AG08395 (cell line): ENCODE measurements at places on chromosomes 2 and 18.

GRCh38 chr2:3108105-3108504, 269.5 kb downstream of the EIPR1 start:
- DNase-seq, result no peak

DNA sequence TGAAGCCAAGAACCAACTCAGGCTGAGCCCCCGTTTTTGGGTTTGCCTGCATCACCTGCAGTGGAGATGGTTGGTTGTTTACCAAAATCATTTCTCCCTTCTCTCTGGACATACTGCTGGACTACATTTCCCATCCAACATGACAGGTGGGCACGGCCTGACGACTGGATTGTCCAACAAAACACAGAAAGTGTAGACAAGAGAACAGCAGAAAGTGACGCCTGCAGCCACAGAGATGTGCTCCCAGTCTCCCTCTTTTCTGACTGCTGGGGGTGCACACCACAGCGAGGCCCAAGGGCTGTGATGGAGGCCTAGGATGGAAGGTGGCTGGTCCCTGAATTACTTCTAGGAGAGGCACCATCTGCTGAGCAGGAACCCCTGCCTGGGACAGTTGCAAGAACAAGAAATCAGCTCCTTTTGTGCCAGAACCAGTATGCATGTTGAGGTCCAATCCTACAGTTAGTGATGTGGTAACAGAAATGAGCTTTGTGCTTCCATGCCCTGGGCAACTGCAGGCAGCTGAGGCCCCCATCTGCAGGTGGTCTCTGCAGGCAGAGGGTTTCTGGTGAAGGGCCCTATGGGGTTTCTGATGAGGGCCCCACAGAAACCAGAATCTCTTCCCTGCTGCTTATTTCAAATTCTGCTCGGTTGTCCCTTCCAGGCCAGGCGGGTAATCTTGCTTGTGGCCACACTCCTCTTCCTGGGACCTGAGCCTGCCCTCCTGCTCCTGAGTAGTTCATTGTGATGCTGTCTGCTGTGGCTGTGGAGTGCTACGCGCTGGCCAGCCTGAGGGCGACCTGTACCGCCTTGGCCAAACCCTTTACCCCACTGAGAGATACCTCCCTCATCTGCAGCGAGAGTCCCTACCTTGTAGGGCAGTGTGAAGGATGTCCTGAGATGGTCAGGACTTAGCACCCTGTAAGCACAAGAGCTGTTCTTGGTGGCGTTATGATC, 168.3 kb downstream of the ASB1 start:
- no peak for DNase-seq

GRCh38 chr2:37412231-37412630, 67.8 kb downstream of the QPCT start:
- no peak for DNase-seq

GRCh38 chr18:50523165-50523564, 36.7 kb upstream of the MAPK4 start:
- no peak for DNase-seq

- no peak for DNase-seq
Measured at GRCh38 chr2:235898766-235899165, 269.4 kb downstream of the GBX2 start.

DNA sequence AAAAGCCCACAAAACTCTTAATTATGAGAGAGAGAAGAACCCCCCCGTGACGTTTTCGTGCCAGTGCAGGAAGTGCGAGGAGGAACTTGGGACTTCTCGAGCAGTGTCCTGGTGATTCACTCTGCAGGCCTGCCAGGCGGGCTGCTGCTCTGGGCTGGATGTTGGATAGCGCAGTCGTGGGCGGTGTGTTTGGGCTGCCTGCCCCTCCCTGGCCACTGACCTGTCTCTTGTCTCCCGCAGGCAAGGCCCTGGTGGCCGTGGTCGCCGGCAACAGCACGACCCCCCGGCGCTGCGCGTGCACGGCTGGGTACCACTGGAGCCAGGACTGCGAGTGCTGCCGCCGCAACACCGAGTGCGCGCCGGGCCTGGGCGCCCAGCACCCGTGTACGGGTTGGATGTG, 29.0 kb downstream of the TNFRSF11A start:
- no peak for DNase-seq

- no peak for DNase-seq
Measured at GRCh38 chr2:26617588-26618083, 23.5 kb downstream of the CIB4 start.

DNA sequence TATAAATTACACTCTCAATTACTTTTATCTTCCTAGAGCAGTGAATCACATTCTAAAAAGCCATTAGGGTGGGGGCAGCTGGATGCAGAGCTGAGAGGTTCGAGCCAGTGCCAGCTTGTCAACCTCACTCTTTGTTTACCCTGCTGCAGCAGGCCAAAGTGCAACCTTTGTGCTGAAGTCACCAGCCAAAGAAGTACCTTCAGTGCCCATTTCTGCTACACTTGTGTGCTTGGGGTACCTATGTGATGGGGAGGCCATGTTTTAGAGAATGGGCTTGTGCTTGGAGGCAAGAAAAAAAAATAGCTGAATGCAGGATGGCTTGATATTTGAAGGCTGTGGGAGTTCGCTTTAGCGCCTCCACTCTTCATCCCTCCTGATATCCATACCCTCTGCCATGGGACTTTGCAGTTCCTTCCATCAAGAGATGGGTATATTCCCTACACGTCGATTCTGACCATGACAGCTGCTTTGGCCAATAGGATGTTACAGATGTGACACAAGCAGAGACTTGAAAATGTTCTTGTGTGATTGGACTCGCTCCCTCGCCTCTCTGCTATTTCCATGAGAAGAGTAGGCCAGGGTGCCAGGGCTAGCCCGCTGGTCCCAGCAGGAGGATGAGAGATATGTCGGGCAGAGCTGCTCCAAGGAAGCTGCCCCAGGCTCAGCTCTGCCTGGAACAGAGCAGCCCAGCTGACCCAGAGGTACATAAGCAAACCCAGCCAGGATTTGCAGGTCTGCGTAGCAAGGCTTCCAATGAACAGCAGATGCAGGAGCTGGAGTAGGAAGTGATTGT, 12.7 kb upstream of the FZD5 start:
- no peak for DNase-seq

DNA sequence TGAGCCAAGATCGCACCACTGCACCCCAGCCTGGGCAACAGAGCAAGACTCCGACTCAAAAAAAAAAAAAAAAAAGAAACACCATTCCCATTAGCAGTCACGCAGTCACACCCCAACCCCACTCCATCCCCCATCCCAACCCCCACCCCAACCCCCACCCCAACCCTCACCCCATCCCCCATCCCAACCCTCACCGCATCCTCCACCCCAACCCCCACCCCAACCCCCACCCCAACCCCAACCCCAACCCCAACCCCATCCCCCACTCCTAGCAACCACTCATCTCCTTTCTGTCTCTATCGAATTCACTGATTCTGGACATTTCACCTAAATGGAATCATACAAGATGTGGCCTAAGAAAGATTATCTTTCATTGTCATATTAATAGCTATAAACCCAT, 25.9 kb upstream of the ATP9B start:
- DNase-seq, result no peak

DNA sequence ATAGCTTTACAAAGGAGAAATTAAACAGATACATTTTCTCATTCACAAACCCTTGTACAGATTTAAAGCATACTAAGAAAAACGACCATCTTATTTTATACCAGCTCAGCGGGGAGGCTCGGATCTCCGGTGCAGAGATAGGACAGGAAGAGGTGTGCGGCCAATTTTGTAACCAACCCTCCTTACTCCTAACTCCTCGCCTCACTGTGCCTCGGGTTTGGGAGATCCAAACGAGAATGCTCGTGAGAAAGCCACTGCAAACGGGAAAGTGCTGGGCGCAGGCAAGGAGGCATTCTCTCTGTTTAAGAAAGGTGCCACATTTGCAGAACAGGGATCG, 1.2 kb downstream of the KDSR start:
- DNase-seq, result peak; percentile 3

DNA sequence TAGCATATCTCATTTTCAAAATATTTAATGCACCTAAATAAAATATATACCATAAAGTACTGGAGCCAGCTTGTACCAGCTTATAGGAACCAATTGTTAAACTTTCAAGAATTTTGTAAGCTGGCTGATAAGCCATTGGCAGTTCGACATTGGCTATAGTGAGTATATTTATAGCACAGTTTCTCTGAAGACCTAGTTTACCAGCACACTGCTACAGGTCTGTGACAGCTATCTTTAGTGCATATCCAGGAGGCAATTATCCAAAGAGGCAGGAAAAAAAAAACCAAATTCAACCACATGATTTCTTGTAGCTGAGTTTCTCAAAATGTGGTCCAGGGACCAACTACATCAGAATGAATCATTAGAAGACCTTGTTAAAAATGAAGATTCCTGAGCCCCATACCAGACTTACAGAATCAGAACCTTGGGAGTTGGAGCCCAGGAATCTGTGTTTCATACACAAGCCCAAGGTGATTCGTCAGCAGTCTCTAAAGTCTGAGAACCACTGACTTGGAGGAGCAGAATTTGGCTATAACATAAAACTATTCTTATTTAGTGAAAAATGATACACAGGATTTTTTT, 279.0 kb upstream of the NRP2 start:
- DNase-seq, result peak; percentile 29

GRCh38 chr2:69514819-69515218, 77.6 kb upstream of the NFU1 start:
- DNase-seq, result no peak

GRCh38 chr2:144102386-144102785, 417.5 kb downstream of the ZEB2 start:
- DNase-seq, result no peak

- DNase-seq, result no peak
Measured at GRCh38 chr18:79523206-79523735, 127.5 kb downstream of the NFATC1 start.

DNA sequence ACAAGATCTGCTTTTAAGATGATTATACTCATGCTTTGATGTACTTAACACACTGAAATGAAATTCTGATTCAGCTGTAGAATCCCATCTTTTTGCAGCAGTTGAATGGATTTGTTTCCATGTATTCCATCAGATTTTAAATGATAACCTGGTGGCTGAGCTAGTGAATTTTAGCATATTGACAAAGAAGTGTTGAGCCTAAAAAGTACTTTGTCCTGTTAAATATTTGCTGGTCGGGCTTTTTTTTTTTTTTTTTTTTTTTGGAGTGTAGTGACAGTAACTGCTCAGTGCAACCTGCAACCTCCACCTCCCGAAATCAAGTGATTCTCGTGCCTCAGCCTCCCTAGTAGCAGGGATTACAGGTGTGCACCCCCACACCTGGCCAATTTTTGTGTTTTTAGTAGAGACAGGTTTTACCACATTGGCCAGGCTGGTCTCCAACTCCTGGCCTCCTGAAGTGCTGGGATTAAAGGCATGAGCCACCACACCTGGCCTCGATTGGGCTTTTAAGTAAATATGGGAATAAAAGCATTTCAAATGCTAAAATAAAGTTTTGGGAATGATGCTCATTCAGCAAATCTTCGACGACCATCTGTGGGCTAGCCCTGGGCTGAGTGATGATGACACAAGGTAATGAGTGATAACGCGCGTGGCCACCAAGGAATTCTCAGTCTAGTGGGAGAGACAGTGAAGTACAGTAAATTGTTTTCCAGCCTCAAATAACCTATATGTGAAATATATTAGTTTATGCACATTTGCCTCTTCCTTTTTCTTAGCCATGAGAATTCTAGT, 2.2 kb downstream of the ELP2 start:
- no peak for DNase-seq

- peak; percentile 79 for DNase-seq
Measured at GRCh38 chr2:176534798-176535466, 265.7 kb downstream of the MTX2 start.

DNA sequence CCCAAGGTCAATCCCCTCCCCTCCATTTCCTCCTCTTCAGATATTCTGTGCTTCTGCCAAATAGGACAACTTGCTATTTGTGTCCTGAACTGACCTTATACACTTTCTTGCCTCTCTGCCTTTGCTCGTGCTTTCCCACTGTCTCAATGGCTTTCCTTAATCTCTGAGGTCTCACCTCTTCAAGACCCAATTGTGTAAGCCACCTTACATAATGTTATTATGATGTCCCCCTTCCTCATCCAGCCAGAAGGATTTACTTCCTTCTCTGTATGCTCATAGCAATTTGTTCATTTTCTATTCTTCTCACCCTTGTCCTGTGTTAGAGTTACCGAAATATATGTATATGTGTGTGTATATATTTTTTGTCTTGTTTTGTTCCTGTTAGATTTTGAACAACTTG, 26.9 kb upstream of the DARS1 start:
- no peak for DNase-seq

GRCh38 chr18:33923980-33924379, 300.7 kb downstream of the NOL4 start:
- no peak for DNase-seq

- no peak for DNase-seq
Measured at GRCh38 chr2:10137053-10137843, 14.7 kb downstream of the RRM2 start.

DNA sequence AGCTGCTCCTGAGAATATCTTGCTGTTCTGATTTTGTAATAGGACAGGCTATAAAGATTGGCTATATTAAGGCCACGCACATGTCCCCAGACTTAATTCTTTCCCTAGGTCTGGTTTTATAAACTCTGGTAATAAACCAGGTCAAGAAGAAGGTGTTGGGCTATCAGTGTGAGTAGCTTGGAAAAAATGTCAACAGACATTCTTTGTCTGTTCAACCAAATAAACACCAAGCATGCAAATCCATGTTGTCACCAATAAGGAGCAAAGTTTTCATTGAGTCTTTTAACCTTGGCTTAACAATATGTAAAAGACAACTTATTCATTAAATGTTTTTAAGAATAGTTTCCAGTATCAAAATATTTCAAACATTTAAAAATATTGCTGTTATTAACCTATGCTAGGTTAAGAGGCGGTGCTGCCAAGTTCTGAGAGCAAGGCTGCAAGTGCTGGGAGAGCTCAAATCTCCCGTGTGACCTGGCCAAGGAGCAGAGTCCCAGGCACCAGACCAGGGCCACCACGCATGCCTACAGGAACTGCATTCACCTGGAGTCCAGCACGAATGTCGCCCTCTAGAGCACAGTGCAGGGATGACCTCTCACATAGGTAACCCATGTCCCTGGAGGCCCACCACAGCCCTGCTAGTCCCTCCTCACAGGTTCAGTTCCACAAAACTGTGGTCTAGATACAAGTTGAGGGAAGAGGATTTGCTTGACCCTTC, 120.5 kb upstream of the POU3F3 start:
- no peak for DNase-seq

GRCh38 chr2:8320311-8321066, 361.4 kb upstream of the ID2 start:
- no peak for DNase-seq

GRCh38 chr2:231355508-231356465, 39.7 kb upstream of the B3GNT7 start:
- DNase-seq, result no peak

DNA sequence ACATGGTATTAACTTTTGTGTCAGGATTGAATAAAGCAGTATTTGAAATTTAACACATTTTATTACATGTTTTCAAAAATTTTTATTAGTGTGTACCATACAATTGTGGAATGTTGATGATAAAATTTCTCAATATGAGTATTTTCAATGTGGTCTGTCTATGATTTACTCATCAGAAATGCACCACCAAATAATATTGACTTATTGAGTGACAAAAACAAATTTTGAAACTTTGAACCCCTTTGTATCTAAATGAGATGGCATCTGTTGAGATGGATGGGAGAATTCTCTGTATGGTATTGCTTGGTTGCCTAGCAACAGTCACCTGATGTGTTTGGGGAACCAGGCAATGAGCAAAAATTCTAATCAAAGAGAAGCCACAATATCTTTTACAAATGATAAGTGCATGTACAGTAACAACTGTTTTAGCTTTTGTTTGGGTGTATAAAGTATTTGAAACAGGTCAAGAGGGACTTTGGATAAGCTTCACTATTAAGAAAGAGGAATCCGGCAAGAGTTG, 400.1 kb downstream of the CCDC85A start:
- no peak for DNase-seq
